ENCODE measurements at places on chromosomes 3 and 15.

DNA sequence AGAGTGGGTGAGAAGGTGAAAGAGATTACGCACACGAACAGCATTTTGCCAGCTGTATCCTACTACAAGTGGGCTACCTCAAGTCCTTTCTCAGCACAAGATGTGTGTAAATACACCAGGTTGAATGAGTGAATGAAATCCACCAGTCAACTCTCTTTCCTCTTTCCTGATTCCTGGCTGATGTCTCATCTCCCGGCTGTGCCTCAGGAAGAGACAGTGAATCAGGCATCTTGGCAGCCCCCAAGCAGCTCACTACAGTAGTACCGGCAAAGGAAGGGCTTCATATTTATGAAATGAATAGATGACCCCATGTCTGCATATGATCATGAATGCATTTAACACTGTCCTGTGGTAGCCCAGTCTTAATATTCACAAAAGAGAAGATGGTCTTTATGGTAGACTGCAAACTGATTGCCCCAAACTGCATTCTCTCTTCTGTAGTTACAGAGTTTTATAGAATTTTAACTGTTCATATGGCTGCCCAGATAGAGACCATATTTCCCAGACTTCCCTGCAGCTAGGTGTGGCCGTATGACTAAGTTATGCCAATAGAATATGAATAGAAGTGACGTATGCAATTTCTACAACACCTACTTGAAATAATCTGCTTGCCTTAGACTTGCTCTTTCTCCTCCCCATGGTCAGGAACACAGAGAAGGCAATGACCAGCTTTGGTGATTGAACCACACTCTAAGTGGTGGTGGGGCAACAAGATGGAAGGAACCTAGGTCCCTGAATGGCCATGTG, 22.7 kb downstream of the MGLL start:
- no peak for DNase-seq

GRCh38 chr3:151091685-151092345, 6.4 kb downstream of the MED12L start:
- no peak for DNase-seq

- no peak for DNase-seq
Measured at GRCh38 chr3:69353503-69353902, 32.4 kb downstream of the FRMD4B start.

- DNase-seq = no peak
Measured at GRCh38 chr3:33826688-33827087, 28.3 kb downstream of the PDCD6IP start.

GRCh38 chr15:68205954-68206539, 915 bp upstream of the CALML4 start:
- peak; percentile 75 for DNase-seq

DNA sequence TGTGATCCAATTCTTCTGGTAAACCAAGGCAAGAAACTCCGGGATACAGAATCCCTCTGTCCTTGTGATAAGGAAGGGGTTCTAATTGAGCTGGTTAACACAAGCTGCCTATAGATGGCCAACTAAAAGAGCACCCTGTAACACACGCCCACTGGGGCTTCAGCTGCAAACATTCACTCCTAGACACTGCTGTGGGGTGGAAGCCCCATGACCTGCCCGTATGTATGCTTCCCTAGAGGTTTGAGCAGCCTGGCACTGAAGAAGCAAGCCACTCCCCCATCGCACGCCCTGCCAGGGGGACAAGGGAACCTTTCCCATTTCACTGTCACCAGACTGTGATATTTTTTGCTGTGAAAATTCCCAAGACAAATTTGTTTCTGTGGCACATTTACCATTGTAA, 516.9 kb upstream of the GOLIM4 start:
- no peak for DNase-seq

DNA sequence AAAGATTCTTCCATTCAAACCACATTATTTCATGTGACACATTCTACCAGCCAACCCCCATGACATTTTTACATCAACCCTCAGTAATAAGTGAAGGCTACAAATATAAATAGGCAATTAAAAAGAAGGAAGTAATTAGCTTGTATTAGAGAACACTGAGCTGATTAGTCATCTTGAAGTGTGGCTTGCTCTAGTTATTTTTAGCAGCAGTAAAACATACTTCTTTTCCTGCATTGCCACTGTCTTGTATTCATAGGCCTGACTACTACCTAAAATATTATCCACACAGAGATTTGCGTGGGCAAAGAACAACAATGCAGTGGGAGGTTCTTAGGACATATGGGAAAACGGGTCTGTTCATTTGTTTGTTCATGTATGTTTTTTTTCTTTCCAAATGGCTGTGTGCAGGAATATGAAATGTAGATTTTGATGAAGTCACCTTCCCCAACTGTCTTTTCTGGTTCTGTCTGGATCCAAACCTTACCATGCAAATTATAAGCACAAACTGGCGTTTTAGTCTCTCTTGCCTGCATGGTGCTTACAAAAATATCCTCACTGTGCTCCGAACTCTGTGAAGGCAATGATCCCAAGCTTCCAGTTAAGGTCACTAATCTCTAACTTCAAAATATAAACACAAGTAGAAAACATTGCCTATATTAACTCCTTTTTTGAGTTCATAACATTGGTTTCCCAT, 31.5 kb upstream of the TM4SF4 start:
- DNase-seq = no peak

GRCh38 chr15:77654975-77655374, 22.3 kb upstream of the LINGO1 start:
- DNase-seq = peak; percentile 75

GRCh38 chr15:44144184-44144583, 50.9 kb downstream of the FRMD5 start:
- no peak for DNase-seq

DNA sequence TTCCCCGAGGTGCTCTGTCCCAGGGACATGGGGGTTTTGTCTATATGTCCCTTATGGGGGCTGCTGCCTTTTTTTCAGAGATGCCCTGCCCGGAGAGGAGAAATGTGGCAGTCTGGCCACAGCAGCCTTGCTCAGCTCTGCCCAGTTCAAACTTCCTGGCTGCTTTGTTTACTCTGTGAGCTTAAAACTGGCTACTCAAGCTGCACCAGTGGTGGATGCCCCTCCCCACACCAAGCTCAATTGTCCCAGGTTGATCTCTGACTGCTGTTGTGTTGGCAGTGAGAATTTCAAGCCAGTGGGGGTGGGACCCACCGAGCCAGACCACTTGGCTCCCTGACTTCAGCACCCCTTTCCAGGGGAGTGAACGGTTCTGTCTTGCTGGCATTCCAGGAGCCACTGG, 188.9 kb downstream of the STXBP5L start:
- peak; percentile 11 for DNase-seq

DNA sequence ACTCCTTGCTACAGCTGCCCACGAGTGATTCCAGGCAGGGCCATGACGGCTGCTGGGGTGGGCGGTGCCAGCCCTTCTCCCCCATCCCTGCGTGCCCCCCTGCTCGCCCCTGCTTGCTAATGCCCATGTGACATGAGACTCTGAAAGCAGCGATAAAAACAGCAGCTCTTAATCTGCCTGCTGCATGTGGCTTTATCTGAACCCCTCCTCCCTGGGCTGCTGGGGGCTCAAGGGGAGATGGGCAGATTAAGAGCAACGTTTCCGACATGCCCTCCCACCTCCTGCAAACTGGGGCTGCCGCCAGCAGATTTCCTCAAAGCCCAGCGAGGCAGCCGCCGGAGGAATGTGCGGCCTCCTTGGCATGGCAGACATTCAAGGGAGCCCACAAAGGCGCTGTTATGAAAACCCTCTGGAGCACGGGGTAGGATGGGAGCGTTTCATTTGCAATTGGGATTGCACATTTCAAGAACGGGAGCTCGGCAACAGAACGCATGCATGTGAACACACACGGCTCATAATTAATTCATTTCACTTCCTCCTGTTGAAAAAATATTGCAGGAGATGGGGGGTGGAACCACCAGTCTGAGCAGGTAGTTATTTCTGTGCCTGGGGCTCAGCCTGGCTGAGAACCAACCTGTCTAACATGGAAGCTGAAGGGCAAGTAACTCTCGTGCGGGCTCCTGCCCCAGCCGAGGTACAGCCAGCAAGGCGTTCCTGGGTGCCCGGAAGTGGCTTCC, 504.2 kb upstream of the PROK2 start:
- peak; percentile 34 for DNase-seq

GRCh38 chr15:38260077-38260476, 7.4 kb downstream of the SPRED1 start:
- peak; percentile 93 for DNase-seq

- DNase-seq = no peak
Measured at GRCh38 chr3:114566162-114566755, 272.4 kb downstream of the TIGIT start.

DNA sequence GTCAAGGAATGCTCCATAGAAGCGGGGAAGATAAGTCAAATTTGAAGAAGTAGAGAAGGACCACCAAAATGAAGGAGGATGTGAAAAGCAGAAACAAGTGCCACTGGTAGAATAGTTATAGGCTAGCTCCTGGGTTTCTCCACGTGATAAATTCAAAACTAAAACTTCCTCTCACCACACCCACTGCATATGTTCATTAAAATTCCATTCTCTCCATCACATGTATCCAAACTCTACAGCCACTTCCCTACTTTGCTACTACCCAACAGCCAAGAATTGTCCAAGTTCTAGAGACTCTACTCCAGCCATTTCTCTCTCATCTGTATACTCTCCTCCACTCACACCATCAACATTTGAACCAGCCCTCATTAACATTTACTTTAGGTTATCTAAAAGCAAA, 60.5 kb downstream of the COL8A1 start:
- DNase-seq = no peak

GRCh38 chr3:71143493-71143892, 440.0 kb downstream of the FOXP1 start:
- no peak for DNase-seq
